Endothelial cell (in vitro differentiated cells): ENCODE measurements at places on chromosomes 5 and 9.
A peak's percentile ranks its signal among the peaks of the same experiment; 100 is the strongest.

GRCh38 chr5:58211441-58211840, 248.4 kb downstream of the PLK2 start:
- no peak for DNase-seq

- no peak for DNase-seq
Observed at GRCh38 chr5:20615888-20616563, 628.0 kb upstream of the CDH18 start.

DNA sequence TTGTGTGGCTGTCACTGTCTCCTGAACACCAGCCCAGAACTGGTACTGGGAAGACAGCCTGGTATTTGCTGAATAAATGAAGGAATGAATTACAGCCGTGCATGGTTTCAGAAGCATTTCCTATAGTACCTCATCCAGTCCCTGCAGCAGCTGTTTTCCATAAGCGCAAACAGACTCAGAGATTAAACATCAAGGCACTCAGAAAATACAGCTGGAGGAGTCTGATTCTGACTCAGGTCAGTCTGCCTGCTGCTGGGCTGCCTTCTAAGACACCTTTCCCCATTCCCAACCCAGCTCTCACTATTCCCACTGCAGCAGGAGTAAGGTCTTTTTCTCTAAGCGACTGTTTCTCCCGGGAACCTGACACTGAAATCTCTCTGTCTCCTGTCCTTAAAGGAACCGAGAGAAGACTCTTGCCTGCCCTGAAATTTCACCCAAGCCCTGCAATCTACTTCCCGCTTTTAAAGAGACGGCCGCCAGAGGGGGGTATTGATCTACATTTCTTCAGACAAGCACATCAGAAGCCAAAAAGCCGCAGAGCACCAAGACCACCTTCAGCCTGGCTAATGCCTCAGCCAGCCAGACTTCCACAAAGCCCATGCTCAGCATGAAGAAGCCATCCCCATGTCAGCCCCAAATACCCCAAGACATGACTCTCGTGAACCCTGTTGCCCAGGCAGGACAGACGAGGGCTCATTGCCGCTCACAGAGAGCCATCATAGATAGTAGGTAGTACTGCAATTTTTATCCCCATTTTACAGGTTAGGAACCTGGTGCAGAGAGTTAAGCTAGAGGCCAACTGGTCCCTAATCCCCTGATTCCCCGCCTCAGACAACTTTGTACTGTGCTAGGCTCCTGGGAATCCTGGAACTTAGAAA, 5.4 kb upstream of the FOXI1 start:
- DNase-seq, result peak; percentile 87

- no peak for DNase-seq
Observed at GRCh38 chr9:92266486-92266885, 27.0 kb downstream of the IARS1 start.

- no peak for DNase-seq
Observed at GRCh38 chr5:88938488-88938887, 55.5 kb upstream of the MEF2C start.

GRCh38 chr5:4373051-4373820, 766.9 kb upstream of the ADAMTS16 start:
- no peak for DNase-seq

- peak; percentile 54 for DNase-seq
Observed at GRCh38 chr9:78031444-78031892, at the start of gene GNAQ. Gene GNAQ, minus strand, starts transcription at chr9:78031811. Its CDS starts 576 bp downstream, at chr9:78031235.

DNA sequence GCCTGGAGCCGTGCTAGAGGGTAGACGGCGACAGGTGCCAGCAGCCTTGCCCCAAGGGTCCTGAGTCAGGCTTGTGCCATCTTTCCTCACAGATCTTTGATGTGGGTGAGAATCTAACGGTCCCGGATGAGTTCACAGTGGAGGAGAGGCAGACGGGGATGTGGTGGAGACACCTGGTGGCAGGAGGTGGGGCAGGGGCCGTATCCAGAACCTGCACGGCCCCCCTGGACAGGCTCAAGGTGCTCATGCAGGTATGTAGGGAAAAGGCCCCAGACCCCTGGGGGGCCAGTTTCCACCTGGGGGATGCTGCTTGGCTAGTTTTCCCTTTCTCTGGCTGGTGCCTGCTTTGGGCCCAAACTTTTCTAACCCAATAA, 24.0 kb downstream of the PTGES2 start:
- DNase-seq, result no peak

DNA sequence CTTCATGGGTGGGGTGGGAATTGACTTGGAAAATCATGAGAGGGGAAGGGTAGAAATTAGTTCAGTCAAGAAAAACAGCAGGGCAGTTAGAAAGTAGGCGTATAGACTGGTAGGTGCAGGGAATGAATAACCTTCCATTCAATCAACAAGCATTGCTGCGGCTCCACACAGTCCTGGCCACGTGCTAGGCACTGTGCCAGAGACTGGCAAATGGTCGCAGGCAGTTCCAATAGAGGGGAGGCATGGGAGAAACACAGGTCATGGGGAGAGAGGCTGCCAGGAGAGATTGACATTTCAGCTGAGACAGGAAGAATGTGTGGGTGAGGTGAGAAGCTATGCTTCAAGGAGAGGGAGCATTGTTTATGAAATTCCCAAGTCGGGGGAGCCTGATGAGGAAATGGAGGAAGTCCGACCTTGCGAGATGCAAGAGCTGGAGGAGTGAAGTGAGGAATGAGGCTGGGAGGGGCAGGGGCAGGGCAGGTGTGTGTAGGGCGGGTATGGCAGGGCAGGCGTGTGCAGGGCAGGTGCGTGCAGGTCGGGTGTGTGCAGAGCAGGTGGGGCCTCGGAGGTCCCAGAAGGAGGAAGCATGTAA, 54.4 kb upstream of the PPARGC1B start:
- no peak for DNase-seq

DNA sequence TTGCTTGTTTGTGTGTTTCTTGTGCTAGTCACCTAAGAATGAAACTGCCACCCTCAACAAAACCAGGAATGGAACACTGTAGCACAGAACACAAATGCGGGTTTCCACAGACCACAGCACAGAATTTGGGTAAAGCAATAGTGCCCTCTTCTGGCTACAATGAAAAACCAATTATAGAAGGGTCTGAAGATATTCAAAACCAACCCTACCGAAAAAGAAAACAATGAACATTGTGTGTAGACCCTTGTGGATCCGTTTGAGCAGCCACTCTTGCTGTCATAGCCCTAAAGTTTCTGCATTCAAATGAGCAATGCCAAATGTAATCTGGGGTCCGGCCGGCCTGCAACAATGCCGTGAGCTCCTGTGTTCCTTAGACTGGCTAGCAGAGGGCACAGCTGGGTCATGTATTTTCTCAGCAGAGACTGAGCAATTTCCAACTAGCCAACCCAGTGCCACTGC, 8.3 kb upstream of the ENC1 start:
- no peak for DNase-seq

GRCh38 chr9:126607731-126608130, 6.0 kb upstream of the LMX1B start:
- DNase-seq, result no peak

GRCh38 chr9:135480071-135480939, 723 bp downstream of the PPP1R26 start:
- DNase-seq, result peak; percentile 42

GRCh38 chr5:81971111-81971711, 612 bp upstream of the ATG10 start:
- DNase-seq, result peak; percentile 6
